ENCODE measurements at places on chromosomes 6 and 20.

- DNase-seq = peak; percentile 58
Observed at GRCh38 chr6:169800668-169801395, 49.4 kb downstream of the ERMARD start.

DNA sequence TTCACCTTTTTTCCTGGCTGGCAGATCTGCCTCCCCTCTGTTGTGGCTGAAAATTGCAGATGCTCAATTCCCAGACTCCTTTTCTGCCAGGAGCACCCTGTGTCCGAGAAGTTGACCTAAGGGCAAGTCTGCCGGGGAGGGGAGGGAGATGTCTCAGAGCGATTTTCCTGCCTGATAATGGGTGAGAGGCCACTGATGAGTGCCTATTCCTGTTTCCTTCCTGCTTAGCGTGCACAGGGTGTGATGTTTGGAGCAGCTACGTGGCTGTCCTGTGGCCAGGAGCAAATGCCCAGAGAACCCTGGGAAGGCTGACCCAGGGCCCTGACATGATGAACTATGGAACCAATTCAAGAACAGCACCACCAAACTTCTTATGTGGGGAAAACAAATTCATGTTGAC, 22.5 kb downstream of the SOX4 start:
- DNase-seq = no peak

GRCh38 chr6:151054306-151054705, 185.5 kb upstream of the AKAP12 start:
- no peak for DNase-seq

DNA sequence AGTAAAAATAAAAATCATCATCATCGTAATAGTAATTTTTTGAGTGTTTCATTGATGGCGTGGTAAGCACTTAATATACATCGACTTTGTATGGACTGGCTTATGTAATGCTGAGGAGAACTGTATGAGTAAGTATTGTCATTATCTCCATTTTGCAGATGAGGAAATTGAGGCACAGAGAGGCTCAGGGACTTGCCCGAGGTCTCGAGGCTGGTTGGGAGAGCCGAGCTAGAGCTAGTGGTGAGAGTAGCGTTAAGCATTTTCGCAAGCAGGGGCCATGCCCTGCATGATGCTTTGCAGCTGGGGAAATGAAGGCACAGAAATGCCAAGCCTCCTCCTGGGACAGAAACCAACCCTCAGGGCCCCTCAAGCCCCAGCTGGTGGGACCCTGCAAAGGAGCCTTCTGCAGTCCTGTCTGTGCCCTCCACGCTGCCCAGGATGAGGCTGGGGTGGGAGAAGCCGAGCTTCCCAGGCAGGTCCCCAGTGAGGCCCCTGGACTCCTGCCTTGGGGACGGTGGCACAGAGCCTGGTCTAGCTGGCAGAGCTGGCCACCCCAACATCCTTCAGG, 31.1 kb upstream of the STX16 start:
- no peak for DNase-seq

DNA sequence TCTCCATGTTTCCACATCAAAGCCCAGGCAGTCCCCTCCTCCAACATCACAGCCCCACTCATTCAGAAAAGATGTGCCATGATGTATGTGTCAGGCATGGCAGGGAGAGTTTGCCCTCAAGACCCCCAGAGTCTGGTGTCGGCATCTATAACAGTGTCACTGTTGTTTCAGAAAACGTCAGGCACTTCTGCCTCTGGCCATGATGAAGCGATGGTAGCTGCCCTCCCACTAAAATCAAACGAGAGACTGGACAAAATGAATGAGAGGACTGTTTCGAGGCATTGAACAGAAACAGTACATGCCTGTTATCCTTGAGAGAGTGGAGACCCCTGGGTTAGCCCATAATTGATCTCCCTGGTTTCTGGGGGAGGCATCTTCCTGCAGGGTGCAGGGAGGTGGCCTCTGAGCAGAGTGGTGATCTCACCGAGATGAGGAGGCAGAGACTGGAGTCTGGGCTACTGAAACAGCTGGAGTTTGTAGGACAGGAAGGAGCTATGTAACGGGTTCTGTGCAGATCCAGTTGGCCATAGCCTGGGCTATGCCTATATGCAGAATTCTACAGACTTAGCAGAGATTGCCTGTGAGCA, 144.5 kb downstream of the SYCP2 start:
- no peak for DNase-seq

- DNase-seq = no peak
Observed at GRCh38 chr20:49590163-49591017, 22.5 kb upstream of the PTGIS start.

Measured in HFFc6 (cell line).